ENCODE measurements at places on chromosomes 16 and 17.

DNA sequence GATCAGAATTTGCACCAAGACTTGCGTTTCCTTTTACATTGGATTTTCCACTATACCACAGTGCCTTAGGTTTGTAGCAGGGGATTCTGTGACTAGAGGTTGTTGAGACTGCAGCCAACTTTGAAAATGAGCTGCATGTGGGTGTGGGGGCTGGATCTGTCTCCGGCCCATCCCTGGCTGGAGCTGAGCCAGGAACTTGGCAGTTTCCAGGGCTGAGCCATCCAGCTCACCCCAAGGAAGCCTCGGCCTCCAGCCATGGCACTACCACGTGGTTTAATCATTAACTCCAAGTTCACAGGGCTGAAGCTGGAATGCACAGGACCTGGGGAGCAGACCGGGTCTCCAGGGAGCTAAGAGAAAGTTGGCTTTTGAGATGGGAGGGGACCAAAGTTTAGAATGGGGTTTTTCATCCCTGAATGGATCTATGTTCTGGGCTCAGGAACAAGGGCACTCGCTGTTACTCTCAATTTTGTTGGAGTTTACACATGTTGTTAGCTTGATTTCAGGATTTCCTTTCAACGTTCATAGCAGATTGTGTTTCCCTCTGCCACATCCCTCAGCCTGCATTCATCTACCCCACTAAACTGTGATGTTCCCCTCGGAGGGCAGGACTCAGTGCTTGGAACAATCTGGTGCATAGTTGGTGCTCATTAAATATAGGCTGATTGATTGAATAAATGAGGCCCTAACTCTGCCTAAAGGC, 42.3 kb upstream of the HNF1B start:
- DNase-seq = no peak

DNA sequence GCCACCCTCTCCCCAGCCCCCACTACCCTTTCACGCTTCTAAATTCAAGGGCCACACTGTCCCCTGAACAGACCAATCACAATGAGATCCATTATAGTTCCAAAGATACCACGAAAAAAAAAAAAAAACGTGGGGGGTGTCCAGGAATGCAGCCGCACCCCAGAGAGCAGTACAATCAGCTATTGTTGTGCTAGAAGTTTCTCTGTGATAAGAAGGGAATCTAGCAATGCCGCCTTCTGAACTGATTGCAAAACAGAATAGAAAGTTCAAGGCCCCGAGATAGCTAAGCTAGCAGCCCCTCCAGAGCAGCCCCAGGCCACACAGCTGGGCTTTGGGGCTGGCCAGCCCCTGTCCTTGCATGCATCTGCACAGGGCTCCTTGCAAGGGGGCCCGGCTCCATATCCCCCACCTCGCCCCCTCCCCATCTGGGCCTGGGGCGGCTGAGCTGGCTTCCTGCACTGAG, 86.9 kb upstream of the CBX4 start:
- no peak for DNase-seq

GRCh38 chr16:89241187-89242007, 23.9 kb downstream of the ZNF778 start:
- peak; percentile 76 for DNase-seq

DNA sequence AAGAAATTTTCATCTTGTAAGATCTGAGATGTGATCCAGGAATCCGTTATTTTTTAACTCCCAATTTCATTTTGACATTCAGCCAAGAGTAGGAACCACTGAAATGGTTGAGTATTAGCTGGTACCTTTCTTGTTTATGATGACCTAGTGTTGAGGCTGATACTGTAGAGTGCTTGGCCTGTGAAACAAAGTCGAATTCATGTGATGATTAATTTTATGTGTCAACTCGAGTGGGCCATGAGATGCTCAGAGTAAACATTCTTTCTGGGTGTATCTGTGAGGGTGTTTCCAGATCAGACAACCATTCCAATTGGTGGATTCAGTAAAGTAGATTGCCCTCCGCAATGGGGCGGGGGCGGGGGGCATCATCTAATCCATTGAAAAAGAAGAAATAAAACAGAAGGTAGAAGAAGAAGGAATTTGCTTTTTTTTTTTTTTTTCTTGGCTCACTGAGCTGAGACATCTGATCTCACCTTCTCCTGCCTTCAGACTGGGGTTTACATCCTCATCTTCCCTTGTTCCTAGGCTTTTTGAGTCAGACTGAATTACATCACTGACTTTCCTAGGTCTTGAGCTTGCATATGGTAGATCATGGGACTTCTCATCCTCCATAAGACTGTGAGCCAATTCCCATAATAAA, 264.6 kb upstream of the KCNJ16 start:
- no peak for DNase-seq

- no peak for DNase-seq
Measured at GRCh38 chr17:17712268-17712924, 31.1 kb downstream of the RAI1 start.

- DNase-seq = no peak
Measured at GRCh38 chr17:50186661-50187393, 14.6 kb downstream of the COL1A1 start.
